ENCODE measurements at places on chromosomes 5 and 9.

DNA sequence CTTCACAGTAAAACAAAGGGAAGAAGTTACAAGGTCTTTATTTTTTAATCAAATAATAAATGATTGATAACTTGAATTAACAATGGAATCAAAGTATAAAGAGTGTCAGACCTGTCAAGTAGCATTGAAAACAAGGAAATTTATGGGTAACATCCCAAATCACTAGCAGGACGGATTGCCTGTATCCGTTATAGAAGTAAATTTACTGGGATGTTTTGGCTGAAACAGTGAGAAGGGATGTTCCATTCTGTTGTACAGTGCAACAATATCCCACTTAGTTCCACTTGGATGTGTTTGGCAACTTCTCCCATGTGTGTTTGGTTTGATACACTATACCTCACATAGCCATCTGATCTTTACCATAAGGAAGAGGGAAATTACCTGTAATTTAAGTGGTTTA lies 421.0 kb upstream of the CHD1 start:
- no peak for DNase-seq

DNA sequence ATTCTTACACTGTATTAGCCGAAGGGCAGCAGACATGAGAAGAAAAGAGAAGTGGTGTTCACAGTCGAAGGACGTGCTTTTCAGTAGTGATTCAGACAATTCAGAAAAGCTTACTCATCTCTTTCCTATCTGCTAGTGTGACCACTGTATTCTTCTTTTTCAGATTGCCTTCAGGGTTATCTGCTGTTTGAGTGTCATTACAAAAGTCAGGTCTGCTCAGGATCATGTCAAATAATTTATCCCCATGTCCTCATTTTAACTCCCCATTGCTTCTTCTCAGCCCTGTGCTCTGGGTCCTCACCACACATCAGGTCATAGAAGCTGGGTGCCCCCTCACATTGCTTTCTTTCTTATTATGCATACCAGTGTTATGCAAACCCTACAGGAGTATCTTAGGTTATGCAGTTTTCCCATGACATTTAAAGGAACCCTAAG lies 394.0 kb downstream of the CETN3 start:
- DNase-seq = no peak

GRCh38 chr9:95574176-95574575 lies 57.4 kb upstream of the PTCH1 start:
- no peak for DNase-seq

- peak; percentile 53 for DNase-seq
Observed at GRCh38 chr9:135343837-135344522, 135.6 kb upstream of the PPP1R26 start.

DNA sequence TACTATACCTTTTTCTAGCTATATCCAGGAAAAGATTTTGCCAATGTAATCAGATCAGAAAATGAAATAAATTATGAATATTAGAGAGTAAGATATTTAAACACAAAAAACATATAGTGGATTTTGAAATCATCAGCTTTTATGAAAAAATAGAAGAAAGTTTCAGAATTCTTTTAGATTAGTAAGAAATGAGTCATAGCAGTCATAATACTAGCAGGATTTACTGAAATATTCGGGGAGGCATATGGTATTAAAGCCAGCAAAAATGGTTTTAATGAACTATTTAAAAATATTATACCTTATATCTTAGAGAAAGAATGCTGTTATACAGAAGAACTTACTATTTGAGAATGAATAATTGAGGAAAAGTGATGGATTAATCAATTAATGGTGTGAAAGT lies 303.6 kb upstream of the NUDT12 start:
- no peak for DNase-seq

GRCh38 chr9:91949946-91950664 lies at the start of gene ROR2:
TSS of gene ROR2 (minus strand) at chr9:91950228.
- DNase-seq = peak; percentile 92

DNA sequence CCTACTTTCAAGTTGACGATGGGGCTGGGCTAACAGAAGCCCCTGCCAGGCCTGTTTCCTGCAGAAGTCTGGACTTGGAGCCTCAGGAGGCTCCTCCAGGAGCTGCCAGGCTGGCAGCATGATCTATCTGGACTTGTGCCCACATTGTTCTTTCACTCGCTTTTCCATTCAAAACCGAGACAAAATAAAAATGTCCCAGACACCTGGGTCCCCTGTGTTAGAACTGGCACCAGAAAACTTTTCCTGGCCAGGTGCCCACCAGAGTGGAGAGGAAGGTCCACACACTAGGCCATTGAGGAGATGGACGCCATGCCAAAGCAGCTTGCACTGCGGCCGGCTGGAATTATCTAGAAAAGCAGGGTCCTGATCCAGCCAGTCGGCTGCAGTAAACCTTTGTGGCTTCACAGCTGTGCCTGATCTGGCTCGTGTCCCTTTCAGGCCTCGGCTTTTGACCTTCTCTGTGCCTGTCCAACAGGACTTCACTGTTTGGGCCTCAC lies 78.2 kb downstream of the GCNT1 start:
- DNase-seq = no peak

DNA sequence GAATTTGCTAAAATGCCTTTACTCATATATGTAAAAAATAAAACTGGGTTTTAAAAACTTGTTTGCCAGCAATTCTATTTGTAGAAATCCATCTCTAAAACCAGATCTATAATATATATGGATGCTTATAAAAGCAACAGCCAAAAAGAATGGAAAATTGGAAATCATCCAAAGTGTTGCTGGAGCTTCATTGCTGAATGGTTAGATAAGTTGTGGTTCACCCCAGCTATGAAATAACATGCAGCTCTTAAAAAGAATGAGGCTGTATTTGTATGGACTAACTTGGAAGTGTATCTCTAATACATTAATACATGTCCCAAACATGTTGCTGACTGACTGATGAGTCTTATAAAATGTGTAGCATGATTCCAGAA lies 76.2 kb downstream of the STK10 start:
- no peak for DNase-seq

DNA sequence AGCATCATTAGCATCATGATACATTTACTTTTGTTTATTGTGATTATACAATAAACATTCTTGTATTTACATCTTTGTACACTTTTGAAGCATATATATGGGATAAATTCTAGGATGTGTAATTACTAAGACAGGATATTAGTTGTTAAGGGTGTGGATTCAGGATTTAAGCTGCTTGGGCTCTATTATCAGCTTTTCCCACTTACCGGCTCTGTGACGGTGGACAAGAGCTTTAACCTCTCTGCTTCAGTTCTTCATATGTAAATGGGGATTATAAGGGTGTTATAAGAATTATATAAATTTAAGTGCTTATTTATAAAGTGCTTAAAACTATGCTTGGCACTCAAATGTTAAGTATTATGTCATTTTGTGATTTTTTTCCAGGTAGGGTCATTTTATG lies 131.1 kb downstream of the FER start:
- DNase-seq = no peak

GRCh38 chr5:115229606-115230005 lies 33.1 kb downstream of the PGGT1B start:
- no peak for DNase-seq

GRCh38 chr9:33800886-33801285 lies 5.5 kb downstream of the PRSS3 start:
- no peak for DNase-seq

DNA sequence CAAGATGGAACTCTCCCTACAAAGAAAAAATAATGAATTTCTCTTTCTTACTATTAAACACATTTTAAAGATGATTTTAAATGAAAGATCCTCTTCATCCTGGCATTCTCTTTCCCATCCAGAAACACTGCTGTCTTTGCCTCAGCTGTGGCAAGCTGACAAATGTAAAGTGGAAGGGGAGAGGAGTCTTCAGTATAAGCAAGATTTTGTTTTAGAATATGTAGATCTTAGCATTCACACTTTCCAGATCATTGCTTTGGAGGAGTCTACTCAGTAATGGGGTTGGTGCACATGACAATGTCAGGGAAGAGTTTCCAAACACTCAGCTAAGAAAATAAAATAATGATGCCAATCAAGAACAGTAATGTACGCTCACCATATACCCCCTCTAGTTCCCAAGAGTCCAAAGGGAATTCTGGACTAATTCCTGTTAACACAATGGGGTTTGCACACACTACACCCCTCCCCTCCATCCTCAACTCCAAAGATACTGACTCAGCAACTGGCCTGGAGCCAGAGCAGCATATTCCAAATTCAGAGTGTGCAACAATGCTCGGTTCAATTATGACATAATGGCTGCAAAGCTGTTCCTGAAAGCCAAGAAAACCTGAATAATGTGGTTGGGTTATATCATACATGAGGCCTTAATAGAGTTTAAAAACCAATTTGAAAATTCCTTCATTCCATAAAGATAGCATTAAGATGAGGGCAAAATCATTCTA lies 4.6 kb downstream of the C5orf63 start:
- no peak for DNase-seq

GRCh38 chr5:86757824-86758223 lies 140.1 kb downstream of the COX7C start:
- DNase-seq = no peak

DNA sequence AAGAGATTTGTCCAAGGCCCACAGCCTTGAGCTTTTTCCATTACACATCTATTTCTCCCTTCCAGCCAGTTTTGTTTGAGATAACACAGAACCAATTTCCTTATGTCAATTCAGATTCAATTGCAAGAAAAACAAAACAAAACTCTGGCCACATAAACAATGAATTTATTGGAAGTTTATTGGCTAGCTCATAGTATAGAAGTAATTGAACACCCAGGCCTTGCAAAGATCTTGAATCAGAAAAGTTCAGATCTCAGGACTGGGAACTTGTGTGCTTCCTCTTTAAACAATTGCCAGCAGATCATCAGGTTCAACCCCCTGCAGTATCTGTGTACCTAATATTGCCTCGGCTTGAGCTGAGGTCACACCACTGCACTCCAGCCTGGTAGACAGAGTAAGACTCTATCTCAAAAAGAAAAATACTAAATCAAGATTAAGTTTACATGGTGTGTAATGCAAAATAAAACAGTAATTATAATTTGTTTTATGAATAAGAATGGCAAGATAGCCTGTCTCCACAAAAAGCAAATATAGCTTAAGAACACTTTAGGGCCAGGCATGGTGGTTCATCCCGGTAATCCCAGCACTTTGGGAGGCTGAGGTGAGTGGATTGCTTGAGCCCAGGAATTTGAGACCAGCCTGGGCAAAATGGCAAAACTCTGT lies 4.1 kb upstream of the ZCCHC10 start:
- DNase-seq = no peak

Data from ovary (tissue), 10 donors.